ENCODE measurements at places on chromosomes 2 and 18. TPM values are rescaled to one million over a fixed set of nuclear protein-coding genes. Genes with fewer than 3 reads are reported as not detected.

DNA sequence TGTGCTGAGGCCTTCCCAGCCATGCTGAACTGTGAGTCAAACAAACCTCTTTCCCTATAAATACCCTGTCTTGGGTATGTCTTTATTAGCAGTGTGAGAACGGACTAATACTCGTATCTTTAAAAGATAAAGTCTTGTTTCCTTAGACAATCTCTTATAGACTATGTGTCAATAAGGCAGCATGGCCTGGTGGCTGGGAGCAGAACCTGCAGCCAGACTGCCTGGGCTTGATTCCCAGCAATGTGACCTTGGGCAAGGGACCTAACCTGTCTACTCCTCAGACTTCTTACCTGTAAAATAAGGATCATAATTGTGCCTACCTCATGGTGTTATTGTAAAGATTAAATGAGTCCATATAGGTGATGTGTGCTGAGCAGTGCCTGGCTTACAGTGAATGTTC lies 198.7 kb downstream of the CDH20 start:
- no peak for DNase-seq

The IGFBP5 gene
- total RNA-seq: 29.5 TPM

- DNase-seq: no peak
Observed at GRCh38 chr2:196638765-196639164, 750 bp upstream of the CCDC150 start.

DNA sequence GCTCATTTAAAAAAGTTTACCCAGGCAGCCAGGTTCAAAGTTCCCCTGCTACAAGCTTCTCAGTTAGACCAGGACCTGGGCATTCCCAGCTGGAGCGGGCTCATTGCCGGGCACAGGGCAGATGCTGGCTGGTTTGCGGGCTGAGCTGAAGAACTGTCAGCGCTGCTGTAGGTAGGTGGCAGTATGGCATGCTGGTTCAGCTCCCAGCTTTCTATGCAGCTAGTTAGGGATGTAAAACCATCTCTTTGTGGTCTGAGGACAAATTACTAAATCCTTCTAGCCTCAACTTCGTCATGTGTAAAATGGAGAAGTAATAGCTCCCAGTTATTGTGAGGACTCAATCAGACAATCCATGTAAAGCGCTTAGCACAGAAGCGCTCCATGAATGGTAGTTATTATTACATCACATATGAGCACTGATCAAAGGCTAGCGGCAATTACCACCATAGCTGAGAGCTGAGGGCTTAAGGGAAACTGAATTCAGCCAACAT lies 2.4 kb upstream of the LDLRAD4 start:
- DNase-seq: peak; percentile 93

The RIT2 gene
- not detected for total RNA-seq

- DNase-seq: no peak
Observed at GRCh38 chr2:27298391-27299080, 9.7 kb downstream of the UCN start.

DNA sequence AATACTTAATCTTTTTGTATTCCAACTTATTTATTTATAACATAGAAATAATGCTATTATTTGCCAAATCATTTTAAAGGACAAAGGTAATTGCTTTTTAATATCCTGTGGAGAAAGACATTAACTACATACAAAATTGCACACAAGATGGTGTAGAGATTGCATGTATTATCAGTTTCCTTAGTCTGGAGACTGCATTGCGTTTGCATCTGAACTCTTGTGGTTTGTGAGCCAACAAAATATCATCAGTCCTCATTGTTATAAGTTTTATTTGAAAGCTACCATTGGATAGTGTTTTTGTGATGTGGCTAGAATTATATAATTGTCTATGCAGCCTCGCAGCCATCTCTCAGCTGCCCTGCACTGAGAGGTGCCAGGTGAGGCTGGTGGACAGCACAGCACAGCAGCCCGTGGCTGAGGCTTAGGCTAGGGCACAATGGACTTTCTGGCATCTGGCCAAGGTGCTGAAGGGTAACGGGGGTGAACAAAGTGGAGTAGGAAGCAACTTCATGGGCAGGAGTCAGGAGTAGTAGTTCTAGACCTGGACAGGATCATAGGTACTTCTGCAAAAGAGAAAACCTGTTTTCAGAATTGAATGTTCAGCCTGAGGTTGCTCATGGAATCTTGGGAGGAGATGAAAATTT lies 15.1 kb downstream of the RASGRP3 start:
- DNase-seq: no peak

GRCh38 chr2:132668189-132668823 lies 1.7 kb downstream of the LYPD1 start:
- DNase-seq: no peak

The BUB1 gene
- 7.1 TPM for total RNA-seq

- no peak for DNase-seq
Observed at GRCh38 chr2:149441255-149441654, 110.9 kb downstream of the LYPD6 start.

DNA sequence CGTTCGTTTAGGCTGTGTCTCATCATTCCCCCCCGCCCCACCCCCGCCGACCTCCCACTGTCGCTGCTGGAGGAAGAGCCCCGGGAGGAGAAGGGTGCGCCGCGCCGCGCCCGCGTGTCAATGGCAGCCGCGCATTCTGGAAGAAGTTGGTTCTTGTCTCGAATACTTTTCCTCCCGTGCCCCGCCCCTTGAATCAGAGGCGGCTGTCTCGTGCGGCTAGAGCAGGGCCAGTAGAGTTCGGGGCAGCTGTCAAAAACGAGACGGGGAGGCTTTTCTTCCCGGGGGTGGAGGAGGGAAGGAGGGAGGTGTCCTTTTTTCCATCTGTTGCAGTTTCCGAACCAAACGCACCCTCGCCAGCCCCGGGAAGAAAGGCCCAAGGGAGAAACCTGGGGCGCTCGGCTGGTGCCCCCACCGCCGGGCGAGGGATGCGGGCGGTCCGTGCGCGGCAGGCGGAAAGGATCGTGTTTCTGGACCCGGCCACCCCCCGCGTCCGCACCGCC lies 410 bp upstream of the TGIF1 start:
- no peak for DNase-seq

GRCh38 chr2:191190861-191191552 lies 40.2 kb upstream of the STAT4 start:
- no peak for DNase-seq

The ATOH8 gene
- 18.6 TPM for total RNA-seq

DNA sequence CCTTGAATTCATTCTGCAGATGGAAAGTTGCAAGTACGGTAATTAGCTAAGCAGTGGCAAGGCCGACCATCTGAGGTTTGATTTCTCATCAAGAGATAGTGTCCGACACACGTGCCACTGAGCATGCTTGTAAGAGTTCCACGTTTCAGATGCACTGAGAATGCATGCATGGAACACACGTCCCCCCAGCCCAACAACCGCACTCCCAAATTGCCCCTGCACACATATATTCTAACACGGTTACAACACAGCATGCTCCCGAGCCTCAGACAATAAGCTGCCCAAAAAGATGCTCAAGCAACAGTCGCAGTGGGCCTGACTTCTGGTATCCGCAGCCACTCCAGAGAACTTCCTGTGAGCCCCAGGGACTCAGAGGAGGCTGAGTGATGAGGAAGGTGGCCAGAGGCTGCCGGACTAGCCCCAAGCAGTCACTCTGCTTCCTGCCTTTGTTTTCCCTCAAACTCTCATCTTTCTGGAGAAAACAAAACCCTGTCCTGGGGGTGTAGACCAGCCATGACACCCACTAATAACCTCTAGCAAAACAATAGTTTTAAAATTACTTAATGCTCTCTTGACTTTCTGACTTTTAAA lies 204.0 kb downstream of the TGIF1 start:
- DNase-seq: no peak

- DNase-seq: peak; percentile 30
Observed at GRCh38 chr18:14940735-14941134, 192.8 kb downstream of the ANKRD30B start.

DNA sequence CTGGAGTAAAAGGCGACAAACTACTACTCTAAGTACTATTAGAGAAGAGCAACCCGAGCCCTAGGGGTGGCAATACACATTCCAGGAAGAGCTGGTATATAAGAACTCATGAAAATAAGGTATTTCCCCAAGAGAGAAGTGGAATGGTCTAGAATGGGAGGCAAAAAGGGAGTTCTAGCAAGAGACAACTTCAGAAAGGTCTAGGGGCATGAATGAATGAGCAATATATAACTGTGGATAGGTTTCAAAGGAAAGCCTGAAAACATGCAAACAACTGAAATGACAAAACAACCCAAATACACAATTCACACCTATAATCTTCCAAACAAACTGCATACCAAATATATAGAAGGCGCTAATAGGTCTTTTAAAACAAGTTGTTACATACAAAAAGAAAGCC lies 22.2 kb downstream of the TRIP12 start:
- no peak for DNase-seq

- DNase-seq: no peak
Observed at GRCh38 chr2:185484602-185485001, 254.0 kb upstream of the FSIP2 start.

DNA sequence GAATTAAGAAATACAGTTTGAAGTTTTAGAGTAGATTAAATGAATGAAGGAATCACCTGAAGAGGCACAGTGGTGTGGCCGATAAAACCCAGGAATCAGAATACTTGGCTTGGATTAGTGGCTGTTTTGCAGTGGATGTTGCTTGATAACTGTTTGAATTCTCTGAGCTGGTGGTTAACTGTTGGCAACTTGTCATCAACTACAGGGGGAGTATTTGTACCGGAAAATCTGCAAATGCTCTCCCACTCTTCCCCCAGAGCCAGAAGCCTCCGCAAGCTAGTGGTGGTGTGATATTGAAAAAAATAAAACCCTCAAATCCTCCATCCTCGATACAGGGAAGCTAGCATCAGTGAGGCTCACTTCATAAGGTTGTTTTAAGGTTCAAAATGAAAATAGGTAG lies 326.7 kb downstream of the DPP10 start:
- DNase-seq: no peak
